ENCODE measurements at places on chromosomes 5 and 9. TPM values are rescaled to one million over a fixed set of nuclear protein-coding genes. Genes with fewer than 3 reads are reported as not detected.

DNA sequence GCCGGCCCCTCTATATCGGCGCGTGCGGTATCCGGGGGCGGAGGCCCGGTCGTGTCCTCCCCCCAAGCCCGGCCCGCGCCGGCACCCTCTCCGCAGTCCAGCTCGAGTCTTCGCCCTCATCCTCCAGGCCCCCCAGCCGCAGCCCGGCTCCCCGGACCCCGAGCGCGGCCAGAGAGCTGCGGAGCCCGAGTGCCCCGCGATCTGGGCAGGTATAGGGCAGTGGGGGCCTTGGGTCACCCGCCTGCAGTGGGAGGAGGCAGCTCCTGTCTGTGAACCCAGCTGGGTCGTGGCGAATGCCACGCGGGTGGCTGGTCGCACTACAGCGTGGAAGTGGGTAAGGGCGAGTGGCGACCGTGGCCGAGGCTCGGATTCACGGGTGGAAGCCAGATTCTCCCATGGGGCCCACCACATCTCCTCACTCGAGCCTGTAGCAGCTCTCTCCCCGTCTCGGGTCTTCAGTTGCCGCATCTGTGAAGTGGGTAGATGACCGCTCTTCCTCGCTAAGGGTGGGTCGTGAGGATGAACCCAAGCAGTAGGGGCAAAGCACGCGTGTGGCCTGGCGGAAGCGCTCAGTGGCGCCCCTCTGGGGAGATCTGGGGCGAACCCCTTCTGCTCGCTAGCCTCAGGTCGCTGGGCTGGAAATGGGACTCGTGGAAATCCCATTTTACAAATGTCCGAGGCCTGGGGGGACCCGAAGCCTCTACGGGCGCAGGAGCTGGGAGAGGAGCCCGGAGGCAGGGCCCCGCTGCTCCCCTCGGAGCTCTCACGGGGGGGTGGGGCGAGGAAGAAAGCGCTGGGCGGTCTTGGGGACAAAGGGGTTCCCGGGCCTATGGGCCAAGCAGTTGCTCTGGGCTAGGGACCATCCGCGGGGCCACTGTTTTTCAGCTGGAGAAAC is 1.9 kb downstream of the NR5A1 start:
- DNase-seq, result no peak

GRCh38 chr9:92373167-92373566 is 31.2 kb downstream of the OGN start:
- no peak for DNase-seq

DNA sequence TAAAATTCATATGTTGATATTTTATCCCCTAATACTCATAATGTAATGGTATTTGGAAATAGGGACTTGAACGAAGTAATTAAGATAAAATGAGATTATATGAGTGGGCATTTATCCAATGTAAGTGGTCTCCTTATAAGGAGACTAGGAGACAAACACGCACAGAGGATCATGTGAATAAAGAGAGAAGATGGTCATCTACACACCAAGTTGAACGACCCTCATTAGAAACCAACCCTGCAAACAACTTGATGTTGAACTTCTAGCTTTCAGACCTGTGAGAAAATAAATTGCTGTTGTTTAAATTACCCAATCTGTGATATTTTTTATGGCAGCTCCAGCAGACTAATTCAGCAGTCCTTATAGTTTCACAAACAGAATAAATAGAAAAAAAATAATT is 27.5 kb upstream of the SELENOP start:
- DNase-seq, result no peak

GRCh38 chr5:39498278-39498952 is 73.6 kb upstream of the DAB2 start:
- peak; percentile 23 for DNase-seq

FAM120AOS gene
- total RNA-seq, result 47.4 TPM

IFNA14 gene
- total RNA-seq, result not detected

N4BP3 gene
- total RNA-seq, result 0.56 TPM

ARSI gene
- total RNA-seq, result 0.19 TPM

EGR1 gene
- total RNA-seq, result 189 TPM

PFDN1 gene
- 94.7 TPM for total RNA-seq

GADD45G gene
- not detected for total RNA-seq

MARCHF3 gene
- 6.9 TPM for total RNA-seq

F2RL1 gene
- total RNA-seq, result 34.9 TPM

Data from MCF 10A (cell line).